ENCODE measurements at places on chromosomes 11 and 22.

GRCh38 chr11:76269247-76269646 is 62.9 kb upstream of the WNT11 start:
- DNase-seq: no peak

- no peak for DNase-seq
Observed at GRCh38 chr22:42931421-42932196, 74.5 kb upstream of the ARFGAP3 start.

DNA sequence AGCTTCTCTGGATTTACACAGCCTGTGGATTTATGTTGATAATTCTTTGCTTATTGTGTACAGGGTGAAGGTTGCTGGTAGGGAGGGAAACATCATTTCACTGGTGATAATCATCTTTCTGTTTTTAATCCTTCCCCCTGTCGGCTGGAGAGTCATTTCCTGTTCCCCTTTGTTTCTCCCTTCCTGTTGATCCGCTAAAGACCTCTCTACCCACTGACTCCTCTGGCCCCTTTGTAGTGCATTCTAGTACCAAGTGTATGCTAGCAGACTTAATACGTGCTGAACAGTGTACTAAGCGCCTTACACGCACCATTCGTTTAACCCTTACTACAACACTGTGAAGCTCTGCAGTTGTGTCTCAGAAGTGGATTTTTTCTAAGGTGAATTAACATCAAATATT is 19.0 kb upstream of the OR9Q1 start:
- no peak for DNase-seq

DNA sequence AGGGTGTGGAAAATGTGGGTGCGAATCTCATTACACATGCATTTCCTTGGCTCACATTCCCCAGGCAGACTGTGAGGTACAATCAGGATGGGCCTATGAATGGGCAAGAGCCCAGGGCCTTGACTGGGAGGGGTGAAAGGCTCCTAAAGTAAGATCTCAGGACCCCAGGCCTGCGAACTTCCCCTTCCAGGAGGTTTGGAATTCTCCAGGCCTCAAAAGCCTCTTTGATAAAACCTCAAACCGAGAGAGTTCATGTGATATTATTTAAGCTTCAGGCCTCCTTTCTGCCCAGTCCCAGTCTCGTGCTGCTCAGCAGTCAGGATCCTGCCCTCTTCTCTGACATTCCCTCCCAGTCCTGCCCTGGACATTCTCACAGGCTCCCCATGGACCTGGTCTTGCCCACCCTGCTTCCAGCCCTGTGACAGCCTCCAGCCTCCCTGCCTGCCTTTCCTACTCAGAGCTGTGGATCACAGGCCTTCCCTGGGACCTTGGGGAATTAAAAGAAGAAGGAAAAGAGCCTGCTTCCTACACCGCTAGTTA is 37.3 kb upstream of the TEAD1 start:
- DNase-seq: no peak

- DNase-seq: no peak
Observed at GRCh38 chr11:3907590-3907989, 52.1 kb downstream of the STIM1 start.

- DNase-seq: no peak
Observed at GRCh38 chr11:96309016-96309642, 33.9 kb downstream of the MAML2 start.

GRCh38 chr22:32758866-32759385 is 42.6 kb upstream of the TIMP3 start:
- DNase-seq: no peak

Measured in NCI-H2029 (cell line).